ENCODE measurements at places on chromosomes 2 and 18.

- DNase-seq, result no peak
Measured at GRCh38 chr2:62663411-62663810, 42.1 kb upstream of the EHBP1 start.

- DNase-seq, result no peak
Measured at GRCh38 chr18:43442571-43442970, 165.3 kb upstream of the SYT4 start.

GRCh38 chr18:73199151-73199550 is 331.4 kb upstream of the NETO1 start:
- DNase-seq, result no peak

DNA sequence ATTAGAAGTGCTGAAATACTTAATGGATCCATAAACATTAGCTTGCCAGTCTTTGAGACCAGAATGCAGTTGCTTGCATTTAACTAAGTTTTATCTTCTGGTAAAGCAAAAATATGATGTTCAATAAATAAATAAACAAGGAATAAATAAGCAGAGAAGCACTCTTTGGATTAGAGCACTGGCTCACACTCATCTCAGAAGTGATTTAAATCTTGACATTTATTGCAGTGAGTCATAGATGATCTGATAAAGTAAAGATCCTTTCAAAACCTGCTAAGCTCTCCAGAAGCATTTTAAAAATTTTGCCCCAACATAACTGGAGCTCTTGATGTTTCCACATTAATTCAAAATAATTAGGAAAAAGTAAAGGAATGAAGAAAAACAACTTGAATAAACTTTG is 66.8 kb downstream of the KYNU start:
- DNase-seq, result no peak

GRCh38 chr2:238873381-238873801 is 25.5 kb downstream of the TWIST2 start:
- DNase-seq, result no peak

DNA sequence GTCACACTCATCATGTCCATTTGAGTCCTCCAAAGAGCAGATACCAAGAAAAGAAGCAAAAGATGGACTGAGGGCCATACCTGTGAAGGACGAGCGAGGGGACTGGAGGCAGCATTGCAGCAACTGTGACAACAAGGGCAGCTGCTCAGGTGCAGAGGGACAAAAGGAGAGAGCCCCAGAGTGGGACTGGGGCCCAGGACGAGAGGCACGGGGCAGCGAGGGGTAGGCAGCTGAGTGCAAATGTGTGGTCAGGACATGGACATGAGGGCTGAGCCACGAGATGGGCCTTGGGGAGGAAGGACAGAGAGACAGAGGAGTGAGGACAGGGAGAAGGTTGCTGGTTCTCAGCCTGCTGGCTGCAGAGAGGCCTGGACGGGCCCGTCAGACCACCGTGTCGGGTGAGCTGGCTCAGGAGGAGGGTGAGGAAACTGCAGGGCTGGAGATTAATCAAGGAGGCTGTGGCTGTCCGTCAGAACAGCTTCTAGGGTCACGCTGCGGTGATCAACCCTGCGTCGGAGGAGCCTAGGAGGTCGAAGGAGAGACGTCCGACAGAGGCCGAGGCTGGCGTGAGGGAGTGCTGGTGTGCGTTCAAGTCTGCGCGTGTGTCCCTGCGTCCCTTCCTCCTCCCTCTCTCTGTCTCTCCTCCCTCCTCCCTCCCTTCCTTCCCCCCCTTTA is 206.8 kb upstream of the HDAC4 start:
- DNase-seq, result no peak

GRCh38 chr2:58732999-58733398 is 491.9 kb upstream of the FANCL start:
- no peak for DNase-seq

DNA sequence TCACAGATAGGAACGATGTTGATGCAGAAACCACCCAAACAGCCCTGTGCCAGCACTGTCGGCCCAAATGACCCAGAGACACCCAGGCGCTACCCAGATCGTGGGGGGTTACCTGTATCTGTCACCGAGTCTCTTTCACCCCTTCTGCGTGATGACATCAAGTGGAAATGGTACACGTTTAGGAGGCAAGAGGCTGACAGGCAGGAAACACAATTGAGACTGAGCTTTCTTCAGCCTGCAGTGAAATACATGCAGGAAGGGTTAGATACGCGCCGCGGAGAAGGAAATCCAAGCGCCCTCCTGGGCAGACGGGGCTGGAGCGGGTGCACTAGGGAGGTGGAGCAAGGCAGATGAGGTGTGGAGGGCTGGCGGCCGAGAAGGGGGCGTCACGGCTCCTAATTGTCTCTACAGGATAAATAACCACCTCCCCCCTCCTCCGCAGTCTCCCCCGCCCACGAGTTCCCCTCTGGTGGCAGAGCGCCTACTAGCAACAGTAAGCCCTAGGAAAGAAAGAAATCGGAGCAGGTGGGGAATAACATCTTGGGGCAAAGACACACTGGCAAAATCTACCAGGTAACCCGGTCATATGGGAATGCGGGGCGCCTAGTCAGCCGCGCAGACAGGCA is at the start of gene RNF152:
TSS of gene RNF152 (minus strand) at position 325 of the 626 bp plus-strand sequence. CDS start 76,544 bp downstream, outside the sequence.
- DNase-seq, result peak; percentile 33

DNA sequence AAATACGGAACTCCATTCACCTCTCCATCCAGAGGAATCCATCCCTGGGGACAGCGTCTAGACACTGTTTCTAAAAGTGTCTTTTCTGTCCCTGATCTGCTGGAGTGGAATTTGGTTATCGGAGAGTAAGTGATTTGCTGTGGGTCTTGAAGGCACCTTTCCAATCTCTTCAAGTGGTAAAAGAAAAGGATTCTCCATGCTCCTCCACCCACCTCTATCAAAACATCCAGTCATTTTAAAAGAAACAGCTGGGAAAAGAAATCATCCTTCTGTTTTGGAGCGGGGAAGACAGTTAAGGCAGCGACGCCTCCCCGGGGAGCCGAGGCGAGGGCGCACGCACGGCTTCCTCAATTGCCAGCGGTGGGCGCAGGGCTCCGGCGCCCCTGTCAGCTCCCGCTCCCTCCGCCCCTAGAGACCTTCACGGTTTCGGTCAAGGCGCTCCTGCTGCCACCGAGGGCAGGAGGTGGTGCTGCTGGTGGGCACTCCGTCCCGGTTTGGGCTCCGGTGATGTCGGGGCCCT is 547 bp downstream of the SLC35F5 start:
- DNase-seq, result peak; percentile 41

DNA sequence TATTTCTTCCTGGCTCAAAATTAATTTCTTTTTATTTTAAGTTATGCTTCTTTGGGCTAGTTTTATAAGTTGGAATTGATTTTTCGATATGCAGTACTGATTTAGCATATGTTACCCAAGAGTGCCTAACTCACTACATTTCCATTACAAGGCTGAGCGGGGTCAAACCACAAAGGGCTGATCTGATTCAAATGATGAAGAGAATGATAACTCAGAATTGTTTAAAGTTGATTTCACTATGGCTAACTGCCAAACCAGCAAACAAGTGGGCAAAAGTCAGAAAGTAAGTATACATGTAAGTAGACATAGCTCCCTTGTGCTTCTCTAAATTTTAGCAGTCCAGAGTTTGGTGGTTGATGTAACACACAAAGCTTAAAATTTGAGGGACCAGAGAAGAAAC is 35.6 kb downstream of the RAD51AP2 start:
- DNase-seq, result no peak

DNA sequence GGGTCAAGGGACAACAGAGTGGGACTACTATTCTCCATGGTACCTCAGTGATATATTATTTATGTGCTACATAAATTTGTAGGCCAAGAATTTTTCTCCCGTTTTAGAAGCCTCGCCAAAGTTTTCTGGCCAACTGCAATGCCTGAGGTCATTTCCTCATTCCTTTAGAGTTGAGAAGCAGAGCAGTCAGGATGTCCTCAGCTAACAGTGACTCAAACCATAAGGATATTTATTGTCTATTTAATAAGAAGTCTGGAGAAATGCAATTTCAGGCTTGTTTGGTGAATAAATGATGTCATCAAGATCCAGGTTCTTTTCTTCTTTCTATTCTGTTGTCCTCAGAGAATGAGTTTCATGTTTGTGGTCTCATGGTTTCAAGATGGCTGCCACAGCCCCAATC is 91.0 kb downstream of the ADCYAP1 start:
- DNase-seq, result no peak

GRCh38 chr2:196219671-196220070 is 48.3 kb upstream of the STK17B start:
- no peak for DNase-seq

DNA sequence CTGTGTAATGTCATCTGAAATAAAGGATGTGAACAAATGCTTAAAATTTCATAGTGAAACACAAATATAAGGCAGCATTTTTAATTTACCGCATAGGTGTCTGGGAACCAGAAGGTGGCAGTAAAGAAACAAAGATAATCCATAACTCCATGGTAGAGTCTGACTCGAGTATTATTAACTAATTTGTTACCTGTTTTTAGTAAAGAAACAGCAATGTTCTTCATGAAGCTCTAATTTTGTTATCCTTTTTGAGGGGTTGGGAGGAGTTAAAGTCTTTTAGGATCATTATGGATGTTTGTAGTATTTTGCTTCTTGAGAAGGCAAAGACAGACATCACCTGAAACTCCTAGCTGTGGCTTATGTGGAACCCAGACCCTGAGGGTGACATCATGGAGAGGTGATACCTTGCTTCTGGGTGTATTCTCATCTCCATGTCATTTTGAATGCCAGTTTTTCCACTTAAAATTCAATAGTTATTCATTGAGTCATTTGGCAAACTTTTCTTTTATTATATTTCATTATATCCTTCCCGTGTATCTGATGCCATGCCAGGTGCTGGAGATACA is 286.2 kb upstream of the EPAS1 start:
- DNase-seq, result no peak

- DNase-seq, result no peak
Measured at GRCh38 chr2:118671701-118672454, 175.6 kb downstream of the EN1 start.

DNA sequence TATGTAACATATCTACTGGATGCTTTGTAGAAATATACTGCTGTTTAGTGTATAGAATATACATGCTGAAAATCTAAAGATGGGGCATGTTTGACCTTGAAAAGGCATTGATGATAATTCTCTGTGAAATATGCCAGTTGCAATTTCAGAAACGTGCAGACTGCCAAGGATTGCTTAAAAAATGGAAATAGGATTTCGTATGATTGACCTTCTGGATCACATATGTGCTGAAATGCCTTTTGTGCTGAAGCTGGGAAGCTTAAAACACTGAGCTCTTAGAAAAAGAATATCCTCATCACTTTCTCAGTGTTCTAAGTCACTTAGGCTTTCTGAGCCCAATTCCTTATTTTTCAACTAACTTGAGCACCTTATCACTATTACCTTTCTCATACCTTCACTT is 14.3 kb downstream of the NYAP2 start:
- DNase-seq, result no peak

GRCh38 chr2:69335311-69335710 is 51.7 kb downstream of the GFPT1 start:
- DNase-seq, result no peak

DNA sequence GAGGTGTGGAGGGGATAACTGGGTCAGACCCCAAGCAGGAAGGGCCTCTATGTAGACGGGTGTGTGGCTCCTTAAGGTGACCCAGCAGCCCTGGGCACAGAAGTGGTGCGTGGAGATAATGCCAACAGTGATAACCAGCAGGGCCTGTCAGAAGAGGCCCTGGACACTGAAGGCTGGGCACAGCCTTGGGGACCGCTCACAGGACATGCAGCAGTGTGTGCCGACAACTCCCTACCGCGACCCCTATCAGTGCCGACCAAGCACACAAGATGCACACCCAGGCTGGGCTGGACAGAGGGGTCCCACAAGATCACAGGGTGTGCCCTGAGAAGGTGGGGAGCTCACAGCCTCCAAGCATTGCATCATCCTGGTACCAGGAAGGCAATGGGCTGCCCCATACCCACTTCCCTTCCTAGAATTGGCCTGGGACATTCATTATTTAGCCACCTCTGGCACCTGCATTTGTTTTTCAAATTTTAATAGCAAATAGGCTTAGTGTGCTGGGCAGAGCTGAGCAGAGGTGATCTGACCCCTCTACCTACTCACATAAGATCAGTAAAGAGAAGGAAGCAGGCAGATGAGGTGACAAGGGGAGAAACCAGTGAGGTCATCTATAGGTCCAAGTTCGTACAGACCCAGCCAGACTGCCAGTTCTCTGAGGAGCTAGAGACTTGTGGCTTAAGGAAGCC is 55.2 kb downstream of the BCL11A start:
- no peak for DNase-seq
